HT1080 (cell line): ENCODE measurements at places on chromosomes 6 and 20. TPM values are rescaled to one million over a fixed set of nuclear protein-coding genes. Genes with fewer than 3 reads are reported as not detected.

- DNase-seq: no peak
These were observed 5.2 kb upstream of the PRPH2 start for GRCh38 chr6:42727627-42728026.

ASIP gene
- not detected in 2 replicates for total RNA-seq

LY6G5C gene
- total RNA-seq: 0.47 and 3.6 TPM in 2 replicates

DNA sequence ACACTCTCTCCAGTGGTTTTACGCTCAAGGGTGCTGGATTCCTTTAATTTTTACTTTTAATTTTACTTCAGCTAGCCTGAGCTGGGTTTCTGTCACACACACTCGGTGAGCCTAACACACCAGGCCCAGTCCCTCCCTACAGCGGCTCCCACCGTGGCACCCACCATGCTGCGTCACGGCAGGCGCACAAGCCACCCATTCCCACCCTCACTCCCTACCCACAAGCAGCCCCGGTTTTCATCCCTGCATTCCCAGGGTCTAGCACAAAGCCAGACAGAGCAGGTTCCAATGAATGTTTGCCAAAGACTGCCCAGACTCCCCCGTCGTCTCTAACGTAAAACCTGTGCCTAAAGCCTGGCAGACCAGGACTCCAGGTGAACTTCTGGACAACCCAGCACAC is 50.3 kb downstream of the MYH7B start:
- DNase-seq: no peak

- DNase-seq: peak; percentile 63
These were observed 211.0 kb downstream of the MOXD1 start for GRCh38 chr6:132190097-132190814.

GRCh38 chr6:33716890-33717632 is 5.6 kb upstream of the UQCC2 start:
- DNase-seq: no peak

GRCh38 chr6:134928151-134928900 is 21.6 kb downstream of the ALDH8A1 start:
- no peak for DNase-seq

CALHM5 gene
- 1.0 and 1.3 TPM in 2 replicates for total RNA-seq

- no peak for DNase-seq
These were observed 567.4 kb downstream of the COL12A1 start for GRCh38 chr6:74638412-74638811.

BPIFB4 gene
- total RNA-seq: 0.10 TPM in 1 of 2 replicates, not detected in the other

GRCh38 chr20:18728870-18729224 is 84.7 kb upstream of the SCP2D1 start:
- no peak for DNase-seq

GRCh38 chr6:31727717-31728671 is 1.1 kb downstream of the DDAH2 start:
- DNase-seq: no peak

DNA sequence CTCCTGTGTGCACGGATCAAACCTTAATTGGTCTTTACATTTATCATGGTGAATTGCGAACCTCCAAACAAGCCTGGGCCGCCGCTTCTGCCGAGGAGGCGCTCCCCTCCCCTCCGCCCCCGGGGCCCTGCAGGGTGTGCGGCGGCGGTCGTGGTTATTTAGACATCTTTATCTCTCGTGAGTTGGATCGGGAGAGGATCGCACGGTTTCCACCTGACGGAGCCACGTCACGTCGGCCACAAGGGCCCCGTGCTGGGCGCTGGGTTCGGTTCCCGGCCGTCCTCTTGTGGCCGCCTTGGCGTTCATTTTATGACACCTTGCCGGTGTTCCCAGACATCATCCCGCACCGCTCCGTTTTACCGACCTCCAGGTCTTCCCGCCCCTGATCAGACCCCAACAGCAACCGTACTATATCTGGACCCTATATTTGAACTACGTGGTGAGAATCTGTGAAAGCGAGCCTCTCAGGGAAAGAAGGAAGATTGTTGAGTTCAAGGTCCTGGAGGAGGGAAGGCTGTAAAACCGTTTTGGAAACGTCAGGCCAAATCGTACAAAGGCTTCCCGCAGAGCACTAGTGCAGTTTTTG is 1.3 kb upstream of the CNR1 start:
- DNase-seq: no peak

DNA sequence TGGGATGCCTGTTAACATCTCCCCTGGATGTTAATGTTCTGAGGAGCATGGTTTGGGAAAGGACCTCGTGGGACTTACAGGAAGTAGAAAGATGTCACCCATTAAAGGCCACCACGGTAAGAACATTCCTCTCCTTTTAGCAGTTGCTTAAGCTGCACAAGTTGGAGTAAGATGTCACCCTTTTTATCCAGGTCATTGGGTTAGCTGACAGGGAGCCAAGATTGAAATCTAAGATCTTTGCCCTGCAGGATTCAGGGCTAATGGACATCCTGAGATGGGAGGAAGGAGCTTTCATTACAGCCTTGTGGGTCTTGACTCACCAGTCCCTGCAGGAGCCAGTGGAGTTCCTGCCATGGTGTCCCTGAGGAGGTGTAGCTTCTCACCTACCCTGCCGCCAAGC is 22.1 kb downstream of the PABPC1L start:
- DNase-seq: no peak

GRCh38 chr6:137277971-137278637 is 58.9 kb upstream of the IFNGR1 start:
- DNase-seq: peak; percentile 82

LINC00237 gene
- total RNA-seq: not detected in 2 replicates

GRCh38 chr6:116412270-116412669 is 41.5 kb downstream of the DSE start:
- no peak for DNase-seq

SMLR1 gene
- not detected in 2 replicates for total RNA-seq

GRCh38 chr6:12151433-12151820 is 138.7 kb upstream of the EDN1 start:
- DNase-seq: no peak

IL17F gene
- total RNA-seq: not detected in 2 replicates

DNA sequence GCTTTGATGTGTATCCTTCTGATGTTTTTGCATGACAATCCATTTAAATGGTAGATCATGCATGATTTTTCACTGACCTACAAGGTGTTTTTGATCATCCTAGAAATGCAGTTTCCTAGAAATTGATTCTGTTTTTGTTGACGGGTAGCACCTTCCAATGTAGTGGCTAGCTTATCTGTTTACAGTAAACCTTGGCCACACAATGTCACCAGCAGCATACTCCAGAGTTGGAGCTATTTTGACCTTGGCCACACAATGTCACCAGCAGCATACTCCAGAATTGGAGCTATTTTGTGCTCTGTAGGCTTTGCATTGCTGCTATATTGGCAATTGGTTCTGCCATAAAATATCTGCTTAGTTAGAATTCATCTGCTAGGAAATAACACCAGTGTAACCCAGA is 74.6 kb upstream of the NAA20 start:
- no peak for DNase-seq

- DNase-seq: no peak
These were observed 23.5 kb upstream of the ATRN start for GRCh38 chr20:3447321-3447720.

GRCh38 chr6:165486183-165487137 is 176.6 kb downstream of the PDE10A start:
- no peak for DNase-seq

GRCh38 chr20:55605594-55605993 is 399.7 kb downstream of the CBLN4 start:
- DNase-seq: no peak

DNA sequence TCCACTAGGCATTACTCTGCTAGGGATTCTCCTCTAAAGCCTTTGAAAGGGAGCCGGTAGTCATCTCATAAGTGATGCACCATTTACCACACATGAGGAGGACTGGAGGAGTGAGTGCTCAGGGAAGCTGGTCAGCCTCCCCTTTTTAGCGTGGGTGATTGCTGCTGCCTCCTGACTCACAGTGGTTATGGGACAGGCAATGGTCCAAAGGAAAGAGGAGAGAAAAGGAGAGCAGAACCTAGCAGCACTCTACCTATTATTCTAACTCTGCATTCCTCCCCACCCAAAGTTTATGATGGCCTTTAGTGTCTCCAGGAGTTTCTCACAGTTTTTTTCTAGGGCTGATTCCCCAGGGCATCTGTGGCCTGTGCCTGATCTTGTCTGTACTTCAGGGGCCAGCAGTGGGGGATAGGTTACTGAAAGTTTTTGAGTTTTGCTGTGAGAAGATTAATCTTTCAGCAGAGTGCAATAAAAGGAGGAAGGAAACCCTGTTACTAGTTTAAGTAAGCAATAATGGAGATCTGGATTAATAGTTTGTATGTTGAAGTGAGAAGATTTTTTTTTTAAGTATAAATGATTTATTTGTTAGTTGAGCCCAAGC is 36.4 kb upstream of the GCLC start:
- peak; percentile 46 for DNase-seq

- DNase-seq: no peak
These were observed 13.9 kb upstream of the CLIC5 start for GRCh38 chr6:46029602-46030001.

DNA sequence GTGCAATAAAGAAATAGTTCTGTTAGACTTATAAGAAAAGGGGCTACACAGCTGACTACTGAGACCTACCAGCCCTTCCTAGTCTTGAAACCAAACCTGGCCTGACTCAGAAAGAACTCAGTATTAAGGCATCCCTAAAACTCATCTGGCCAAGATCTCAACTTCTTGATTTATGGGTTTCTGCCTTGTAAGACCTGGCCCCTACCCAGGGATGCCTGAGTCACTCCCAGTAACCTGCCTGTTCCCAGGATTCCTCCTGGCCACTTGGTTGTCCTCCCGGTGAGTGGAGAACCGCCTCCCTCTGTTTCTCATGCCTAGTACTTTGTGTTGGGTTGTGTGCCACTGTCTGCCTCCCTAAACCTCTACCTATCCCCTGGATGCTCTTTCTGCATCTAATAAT is 189.4 kb upstream of the PREP start:
- DNase-seq: peak; percentile 98

BMP7 gene
- total RNA-seq: 0.03 TPM in 1 of 2 replicates, not detected in the other

DNA sequence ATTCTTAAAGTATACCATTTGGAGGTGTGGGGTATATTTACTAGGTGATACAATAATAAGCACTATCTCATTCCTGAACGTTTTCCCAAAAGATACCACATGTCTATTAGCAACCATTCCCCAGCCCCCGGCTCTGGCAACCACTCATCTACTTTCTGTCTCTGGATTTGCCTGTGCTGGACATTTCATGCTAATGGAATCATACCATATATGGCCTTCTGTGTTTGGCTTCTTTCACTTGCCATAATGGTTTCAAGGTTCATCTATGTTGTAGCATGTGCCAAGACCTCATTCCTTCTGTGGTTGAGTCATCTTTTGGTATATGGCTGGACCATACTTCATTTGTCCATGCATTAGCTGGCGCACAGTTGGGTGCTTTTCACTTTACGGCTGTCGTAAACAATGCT is 39.7 kb downstream of the BCAS4 start:
- DNase-seq: no peak

PPP1R14C gene
- total RNA-seq: 0.66 and 0.80 TPM in 2 replicates

- no peak for DNase-seq
These were observed 193.4 kb upstream of the LAMP5 start for GRCh38 chr20:9321007-9321406.

GRCh38 chr6:37624606-37625574 is 72.8 kb downstream of the MDGA1 start:
- DNase-seq: no peak

DNA sequence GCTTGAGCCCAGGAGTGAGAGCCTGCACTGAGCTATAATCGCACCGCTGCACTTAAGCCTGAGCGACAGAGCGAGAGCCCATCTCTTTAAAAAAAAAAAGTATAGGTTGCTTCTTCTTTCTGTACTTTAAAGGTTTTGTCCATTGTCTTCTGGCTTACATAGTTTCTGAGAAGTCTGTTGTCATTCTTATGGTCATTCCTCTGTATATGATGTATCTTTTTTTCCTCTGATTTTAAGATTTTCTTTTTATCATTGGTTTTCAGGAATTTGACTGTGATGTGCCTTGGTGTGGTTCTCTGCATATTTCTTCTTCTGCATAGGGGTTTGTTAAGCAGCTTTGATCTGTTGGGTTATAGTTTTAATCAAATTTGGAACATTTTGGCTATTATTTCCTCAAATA is 29.1 kb downstream of the QRSL1 start:
- DNase-seq: no peak

- DNase-seq: no peak
These were observed 70.2 kb downstream of the BMP2 start for GRCh38 chr20:6837730-6838129.

DNA sequence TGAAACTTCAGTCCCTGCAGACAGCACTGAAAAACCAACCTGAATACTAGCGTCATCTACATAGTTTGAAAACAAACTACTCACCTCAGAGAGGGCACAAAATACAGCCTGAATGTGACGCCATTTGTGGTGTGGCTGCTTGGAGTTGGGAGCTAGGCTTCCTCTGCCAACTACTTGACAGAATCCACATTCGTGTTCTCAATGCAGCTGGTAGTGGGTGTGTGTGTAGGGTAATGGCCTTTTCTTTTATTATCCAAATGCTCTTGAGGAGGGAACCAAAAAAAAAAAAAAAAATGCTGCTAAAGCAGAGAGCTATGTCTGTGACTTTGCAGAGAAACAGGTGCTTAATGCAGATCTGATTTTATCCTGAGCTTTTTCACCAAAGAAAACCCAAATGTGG is 207.8 kb downstream of the OTOR start:
- DNase-seq: no peak

DNA sequence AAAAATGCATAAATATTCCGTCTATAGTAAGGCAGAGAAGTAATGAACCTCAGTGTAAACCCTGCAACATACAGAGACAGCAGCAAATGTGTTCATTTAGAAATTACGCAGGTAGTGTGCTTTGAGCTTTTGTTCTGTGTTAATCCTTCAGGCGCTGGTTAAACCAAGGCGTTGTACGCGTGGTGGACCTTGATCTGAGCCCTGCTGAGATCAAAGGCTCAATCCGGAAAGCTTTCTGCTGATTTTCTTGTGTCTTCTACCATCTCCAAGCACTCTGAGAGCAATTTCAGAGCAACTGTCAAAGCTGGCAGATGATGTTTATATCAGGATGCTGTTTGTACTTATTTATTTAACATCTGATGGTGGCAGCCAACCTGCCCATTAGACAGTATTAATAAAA is 382.8 kb downstream of the CDH26 start:
- no peak for DNase-seq

DNA sequence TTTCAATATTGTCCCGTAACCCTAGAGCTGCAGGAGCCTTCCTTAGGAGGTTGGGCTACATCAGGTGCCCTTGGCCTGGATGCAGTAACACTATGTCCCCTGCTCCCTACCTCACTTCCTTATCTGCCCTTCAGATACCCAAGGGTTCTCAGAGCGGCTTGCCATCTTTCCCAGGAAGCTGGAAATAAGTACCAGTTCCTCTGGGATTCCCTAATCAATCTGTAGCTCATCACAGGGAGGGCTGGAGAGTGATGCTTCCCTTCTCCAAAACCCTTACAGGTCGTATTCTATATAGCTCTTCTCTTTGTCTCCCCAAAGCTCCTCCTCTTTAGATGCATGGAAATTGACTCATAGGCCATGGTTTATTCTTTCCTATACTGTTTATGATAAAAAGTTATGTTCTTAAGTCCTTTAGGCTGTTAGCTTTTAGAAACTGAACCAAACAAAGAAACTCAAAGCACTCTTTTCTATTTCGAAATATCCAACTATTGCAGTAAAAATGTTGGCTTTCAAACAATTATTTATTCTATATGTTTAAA is 4.2 kb downstream of the MYCT1 start:
- no peak for DNase-seq
